Posterior vena cava (tissue), 2 donors: ENCODE measurements at places on chromosomes 13 and 19.

GRCh38 chr19:9996541-9996940, 13.8 kb downstream of the COL5A3 start:
- no peak for DNase-seq

DNA sequence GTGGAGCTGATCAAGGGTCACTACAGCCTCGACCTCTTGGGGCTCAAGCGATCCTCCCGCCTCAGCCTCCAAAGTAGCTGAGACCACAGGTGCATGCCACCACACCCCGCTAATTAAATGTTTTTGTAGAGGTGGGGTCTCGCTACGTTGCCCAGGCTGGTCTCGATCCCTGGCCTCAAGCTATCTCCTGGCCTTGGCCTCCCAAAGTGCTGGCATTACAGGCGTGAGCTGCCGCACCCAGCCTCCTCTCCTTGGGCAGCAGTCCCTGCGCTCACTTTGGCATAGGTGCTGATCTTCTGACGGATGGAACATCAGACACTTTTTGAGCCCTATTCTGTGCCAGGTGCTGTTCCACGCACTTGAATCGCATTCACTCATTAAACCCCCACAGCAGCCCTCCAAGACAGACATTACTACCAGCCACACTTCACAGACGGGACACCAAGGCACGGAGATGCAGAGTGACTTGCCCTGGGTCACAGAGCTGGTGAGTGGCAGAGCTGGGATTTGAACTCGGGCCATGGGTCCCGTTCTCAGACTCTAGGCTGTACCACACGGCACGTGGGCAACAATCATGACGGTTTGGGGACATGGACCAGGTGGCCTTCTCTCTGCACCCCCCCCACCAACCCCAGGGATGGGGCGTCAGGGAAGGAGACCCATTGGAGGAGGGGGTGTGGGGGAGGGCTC, 3.2 kb downstream of the MEIS3 start:
- no peak for DNase-seq

DNA sequence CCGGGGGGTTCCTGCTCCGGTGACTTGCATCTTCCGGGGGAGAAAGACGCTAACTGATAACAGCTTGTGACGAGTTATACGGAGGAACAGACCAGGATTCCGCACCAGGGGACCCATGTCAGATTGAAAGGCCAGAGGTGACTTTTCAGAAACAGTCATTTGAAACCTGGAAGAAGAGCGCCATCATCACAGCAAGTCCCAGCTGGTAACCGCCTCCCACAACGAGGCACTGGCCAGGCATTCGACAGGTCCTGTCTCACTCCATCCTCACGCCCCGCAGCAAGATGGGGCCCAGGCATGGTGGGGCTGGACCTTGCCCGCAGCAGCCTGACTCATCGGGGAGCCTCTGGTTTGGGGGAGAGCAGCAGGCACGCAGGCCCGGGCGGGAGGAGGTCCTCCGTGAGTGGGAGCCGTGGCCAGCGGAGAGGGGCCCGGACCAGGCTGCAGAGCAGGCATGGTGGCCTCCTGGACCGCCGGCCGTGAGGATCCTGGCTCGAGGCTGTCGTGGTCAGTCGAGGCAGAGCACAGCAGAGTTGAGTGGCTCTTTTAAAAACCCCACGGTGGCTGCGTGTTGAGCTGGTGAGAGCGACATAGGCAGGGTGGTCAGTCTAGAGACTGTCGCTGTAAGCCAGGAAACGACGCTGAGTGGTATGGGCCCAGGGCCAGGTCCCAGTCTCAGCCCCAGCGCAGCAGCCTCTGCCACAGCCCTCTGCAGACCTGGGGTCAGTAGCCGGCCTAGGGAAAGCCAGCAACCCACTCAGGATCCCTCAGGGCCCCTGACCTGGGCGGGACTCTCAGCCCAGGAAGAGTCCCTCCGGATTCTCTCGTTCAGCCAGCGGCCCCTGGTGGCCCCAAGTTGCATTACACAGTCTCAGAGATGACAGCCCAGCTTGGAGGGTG, 94.9 kb upstream of the MCF2L start:
- DNase-seq: peak; percentile 95

- no peak for DNase-seq
Observed at GRCh38 chr19:16112778-16113177, 1.1 kb downstream of the RAB8A start.

DNA sequence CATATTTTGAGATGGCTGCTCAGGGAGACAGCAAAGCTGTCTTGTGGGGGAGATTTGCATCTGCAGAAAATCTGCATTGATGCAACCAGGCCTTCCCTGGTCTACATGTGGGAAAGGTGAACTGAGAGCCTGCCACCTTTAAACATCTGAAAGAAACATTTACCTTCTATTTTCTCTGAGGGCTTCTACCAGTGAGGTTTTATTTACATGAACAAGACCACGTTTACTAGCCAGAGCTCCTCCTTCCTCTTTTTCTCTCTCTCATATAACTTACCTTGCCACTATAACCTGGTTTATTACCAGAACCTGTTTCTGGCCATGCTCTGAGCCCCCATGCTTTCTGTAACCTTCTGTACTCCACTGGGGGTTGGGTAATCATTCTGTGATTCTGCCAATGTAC, 14.4 kb upstream of the RUBCNL start:
- DNase-seq: no peak

DNA sequence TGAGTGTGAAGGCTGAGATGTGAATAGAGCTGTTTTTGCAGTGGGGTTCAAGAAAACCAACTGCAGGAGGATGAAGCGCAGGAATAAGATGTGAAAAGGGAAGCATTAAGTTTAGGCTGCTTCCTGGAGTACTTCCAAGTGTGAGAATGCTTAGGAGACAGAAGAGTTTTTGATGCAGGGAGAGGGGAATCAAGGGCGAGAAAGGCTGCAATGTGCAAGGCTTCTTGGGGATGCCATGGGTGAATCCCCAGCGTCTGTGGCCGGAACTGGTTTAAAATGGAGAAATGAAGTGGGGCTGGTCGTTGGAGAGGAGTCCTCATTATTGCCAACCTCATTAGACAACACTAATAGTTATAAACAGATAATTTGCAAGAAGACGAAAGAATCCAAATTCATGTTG, 764.9 kb downstream of the LIG4 start:
- DNase-seq: no peak

GRCh38 chr19:28609091-28609755, 603.7 kb downstream of the UQCRFS1 start:
- no peak for DNase-seq

- peak; percentile 84 for DNase-seq
Observed at GRCh38 chr19:34428549-34429285, 536 bp downstream of the UBA2 start.

GRCh38 chr19:14517840-14518505, at the start of gene DNAJB1:
DNAJB1 (minus strand) TSS chr19:14518397; CDS start chr19:14518349, 48 bp downstream.
- peak; percentile 94 for DNase-seq

DNA sequence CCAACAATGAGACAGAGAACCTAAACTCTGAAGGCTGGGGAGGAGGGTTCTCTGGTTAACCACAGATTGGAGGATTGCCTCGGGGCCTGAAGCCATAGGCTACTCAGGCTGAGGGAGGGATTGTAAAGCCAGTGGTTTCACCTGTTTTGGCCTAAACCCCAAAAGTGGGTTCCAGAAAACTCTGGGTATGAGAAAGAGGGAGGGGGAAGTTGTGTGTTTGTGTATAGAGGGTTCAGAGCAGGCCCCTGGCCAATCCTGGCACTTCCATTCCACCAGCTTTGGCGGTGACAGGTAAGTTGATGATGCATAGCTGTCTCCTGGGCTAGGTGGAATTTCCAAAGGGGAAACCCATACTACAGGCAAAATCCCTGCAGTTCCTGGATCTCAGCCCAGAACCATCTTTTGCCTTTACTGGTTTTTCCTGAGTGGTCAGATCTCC, 13.5 kb upstream of the CCDC97 start:
- no peak for DNase-seq

DNA sequence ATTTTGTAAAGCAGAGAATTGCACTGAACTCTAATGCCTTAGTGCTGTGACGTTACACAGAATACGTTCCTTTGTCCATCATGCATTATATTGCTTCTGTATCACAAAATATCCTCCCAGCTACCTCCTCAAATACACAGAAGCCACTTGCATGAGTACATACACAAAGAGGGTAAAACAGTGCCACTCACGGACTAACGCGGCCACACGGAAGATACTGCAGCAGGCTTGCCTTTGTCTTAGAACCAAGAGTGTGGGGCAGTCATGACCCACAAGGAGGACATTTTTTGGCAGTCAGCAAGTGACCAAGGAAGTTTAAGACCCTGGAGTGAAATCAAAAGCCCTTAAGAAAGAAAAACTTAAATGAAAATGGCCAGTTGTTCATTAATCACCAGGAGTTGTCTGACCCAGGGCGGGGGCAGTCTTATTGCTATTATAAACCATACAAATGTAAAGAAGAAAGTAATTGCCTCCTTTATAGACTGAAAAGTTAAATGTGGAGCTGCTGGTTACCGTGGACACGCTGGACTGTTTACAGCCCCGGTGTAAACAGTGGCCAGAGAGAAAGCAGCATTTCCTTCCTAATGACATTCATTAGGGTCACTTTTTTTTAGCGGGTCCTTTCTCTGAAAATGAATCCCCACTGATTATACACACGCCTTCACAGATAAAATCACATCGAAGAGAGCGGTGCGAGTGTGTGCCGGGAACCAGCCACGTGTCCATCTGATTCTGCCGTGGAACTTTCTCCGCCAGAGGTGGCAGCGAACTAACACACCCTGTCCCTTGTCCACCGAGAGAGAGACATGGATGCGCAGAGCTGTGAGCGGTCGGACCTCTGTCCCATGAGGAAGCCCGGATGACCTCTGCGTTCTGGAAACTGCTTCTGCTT, 66.8 kb downstream of the SOX1 start:
- DNase-seq: no peak

GRCh38 chr19:29121684-29122083, 91.3 kb downstream of the UQCRFS1 start:
- peak; percentile 80 for DNase-seq

DNA sequence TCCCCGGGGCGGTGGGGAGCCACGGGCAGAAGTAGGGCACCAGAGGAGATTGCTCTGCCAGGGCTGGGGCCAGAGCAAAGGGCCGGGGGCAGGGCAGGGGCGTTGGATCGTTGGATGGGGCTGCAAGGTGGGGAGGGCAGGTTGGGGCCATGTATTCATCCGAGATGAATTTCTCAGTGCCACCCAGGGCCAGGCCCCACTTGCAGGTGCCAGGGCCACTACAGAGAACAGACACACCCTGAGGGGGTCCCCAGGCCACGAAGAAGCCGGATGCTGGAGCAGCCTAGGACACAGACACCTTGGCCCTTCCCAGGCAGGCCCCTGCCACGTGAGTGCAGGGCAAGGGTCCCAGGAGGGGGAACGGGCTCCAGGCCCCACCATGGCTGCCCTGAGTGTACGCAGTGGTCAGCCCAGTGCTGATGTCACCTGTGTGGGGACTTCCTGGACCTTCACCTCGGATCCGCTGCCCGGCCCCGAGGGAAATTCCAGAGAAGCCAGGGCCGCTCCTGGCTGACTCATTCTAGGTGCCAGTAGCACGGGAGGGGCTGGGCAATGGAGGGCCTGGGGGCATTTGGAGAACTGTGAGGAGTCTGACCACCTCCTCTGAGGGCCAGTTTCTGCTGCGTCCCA, 9.6 kb upstream of the SBNO2 start:
- no peak for DNase-seq

DNA sequence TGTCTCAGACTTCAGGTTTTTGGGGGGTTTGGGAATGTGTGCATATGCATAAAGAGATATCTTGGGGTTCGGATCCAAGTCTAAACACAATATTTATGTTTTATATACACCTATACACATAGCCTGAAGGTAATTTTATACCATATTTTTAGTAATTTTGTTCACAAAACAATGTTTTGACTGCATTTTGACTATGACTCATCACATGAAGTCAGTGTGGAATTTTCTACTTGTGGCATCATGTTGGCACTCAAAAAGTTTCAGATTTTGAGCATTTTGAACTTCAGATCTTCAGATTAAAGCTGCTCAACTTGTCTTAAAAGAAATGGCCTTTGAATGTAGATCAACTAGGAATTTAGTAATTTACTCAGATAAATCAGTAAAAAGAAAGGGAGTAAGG, 712.9 kb upstream of the GPC6 start:
- no peak for DNase-seq

DNA sequence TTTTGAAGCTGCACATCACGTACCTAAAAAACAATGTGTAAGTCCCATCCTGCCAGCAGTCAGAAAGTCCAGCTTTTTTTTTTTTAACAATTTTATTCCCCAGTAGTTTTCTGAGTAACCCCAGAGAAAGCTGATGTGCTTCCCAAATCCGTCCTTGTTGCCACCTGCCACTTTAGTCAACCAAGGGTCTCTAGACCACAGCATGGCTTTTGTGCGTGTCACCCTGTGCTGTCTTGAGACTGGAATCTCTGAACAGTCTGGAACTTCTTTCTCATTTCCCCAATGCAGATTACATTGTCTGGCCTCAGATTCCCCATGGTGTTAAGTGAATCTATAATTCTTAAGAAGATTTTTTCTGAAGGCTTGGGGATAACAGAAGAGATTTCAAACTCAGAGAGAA, 289.2 kb upstream of the KLF12 start:
- no peak for DNase-seq

- no peak for DNase-seq
Observed at GRCh38 chr13:30088312-30088855, 219.0 kb downstream of the KATNAL1 start.

- DNase-seq: no peak
Observed at GRCh38 chr13:26132756-26133155, 80.9 kb upstream of the SHISA2 start.

DNA sequence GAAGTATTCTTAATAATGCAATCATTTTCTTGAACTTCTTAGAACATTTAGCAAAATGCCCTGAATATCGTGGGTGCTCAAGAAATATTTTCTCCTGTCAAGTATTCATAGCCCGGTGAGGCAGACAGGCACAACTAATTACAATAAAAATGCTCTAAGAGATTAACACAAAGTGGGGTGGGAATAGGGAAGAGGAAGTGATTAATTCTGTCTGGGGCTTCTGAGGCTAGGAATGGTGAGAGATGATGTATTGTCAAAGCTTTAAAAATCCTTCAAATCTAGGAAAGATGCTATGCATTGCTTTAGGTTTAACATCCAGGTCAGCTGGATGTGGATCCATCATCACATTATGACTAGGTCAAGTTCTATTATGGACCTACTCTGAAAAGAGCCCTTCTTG, 66.9 kb upstream of the POSTN start:
- DNase-seq: no peak

GRCh38 chr13:46642254-46642653, 89.3 kb downstream of the LRCH1 start:
- no peak for DNase-seq

DNA sequence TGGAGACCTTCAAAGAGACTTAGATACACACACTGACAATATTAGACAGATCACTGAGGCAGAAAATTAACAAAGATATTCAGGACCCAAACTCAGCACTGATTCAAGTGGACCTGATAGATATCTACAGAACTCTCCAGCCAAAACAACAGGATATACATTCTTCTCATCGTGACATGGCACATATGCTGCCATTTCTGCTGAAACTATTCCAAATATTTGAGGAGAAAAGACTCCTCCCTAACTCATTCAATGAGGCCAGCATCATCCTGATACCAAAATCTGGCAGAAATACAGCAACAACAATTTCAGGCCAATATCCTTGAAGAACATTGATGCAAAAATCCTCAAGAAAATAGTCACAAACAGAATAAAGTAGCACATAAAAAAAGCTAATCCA, 53.3 kb downstream of the TRPC4 start:
- DNase-seq: no peak

- DNase-seq: no peak
Observed at GRCh38 chr13:30308548-30308947, 1.2 kb upstream of the KATNAL1 start.

GRCh38 chr19:10499550-10500246, 3.5 kb downstream of the KEAP1 start:
- DNase-seq: no peak

GRCh38 chr13:40485611-40486517, 180.6 kb downstream of the FOXO1 start:
- no peak for DNase-seq
